ENCODE measurements at places on chromosomes 2 and 18.
A peak's percentile ranks its signal among the peaks of the same experiment; 100 is the strongest.

DNA sequence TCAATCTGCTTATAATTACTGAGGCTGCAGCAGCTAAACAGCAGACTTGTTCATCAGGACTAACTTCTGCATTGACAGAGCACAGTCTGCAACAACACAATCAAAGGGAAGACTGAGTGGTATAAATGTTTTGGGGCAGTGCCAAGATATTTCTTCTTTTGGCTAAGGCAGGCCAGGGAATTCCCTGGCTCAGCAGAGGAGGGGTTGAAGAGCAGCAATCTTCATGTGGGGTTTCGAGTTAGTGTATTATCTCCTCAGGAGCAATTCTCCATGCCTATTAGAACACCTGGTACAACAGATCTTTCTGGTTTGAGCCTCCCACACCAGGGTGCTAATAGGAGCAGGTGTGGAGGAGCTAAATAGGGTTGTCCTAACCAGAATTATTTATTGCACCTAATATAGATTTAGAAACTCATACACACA lies 103.0 kb upstream of the STK17B start:
- DNase-seq, result no peak

GRCh38 chr2:160132761-160133160 lies 67.3 kb downstream of the ITGB6 start:
- no peak for DNase-seq

GRCh38 chr2:156399950-156400705 lies 36.1 kb upstream of the GPD2 start:
- DNase-seq, result peak; percentile 24

GRCh38 chr18:62438018-62438329 lies 84.9 kb upstream of the ZCCHC2 start:
- no peak for DNase-seq

DNA sequence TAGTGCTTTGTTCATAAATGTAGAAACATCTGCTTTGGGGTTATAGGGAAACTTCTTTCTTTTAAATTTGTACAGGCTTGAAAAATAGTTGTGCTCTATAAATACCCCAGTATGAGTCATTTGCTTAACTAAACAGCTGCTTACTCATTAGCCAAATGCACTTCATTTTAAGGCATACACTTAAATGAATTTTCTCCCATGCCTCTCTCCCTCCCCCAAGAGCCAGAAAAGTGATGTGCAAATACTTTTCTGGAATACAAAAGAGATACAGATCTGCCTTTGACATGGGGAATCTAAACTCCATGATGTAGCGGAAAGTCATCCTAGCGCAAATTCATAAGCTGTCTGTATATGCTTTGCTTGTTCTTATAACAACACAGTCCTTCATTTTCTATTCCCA lies 469.4 kb downstream of the DLGAP1 start:
- no peak for DNase-seq

DNA sequence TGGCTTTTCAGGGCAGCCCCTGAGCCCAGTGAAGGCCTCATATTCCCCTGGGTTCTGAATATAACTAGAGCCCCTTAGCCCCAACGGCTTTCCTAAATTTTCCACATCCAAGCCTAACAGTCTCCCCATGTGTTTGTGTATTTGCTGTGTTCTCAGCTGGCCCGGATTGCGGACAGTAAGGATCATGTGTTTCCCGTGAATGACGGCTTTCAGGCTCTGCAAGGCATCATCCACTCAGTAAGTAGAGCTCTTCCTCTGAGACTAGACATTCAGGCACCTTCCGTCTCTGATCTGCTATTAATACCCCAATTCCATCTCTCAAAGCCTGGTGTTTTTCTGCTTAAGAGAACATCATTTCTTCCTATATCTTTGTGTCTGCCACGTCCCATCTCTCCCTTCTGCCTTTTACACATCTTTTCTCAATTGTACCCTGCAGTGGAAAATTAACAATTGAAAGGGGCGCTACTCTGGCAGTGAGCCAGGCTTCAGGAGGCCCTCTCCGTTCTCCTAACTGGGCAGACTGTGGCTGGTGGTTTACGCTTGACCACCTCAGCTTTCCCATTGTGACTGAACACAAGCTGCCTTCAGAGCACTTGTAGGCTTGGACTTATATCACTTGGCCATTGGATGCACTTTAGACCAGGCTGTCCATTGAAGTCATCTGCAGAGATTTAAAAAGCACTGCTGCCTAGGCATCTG lies 64.4 kb downstream of the ANTXR1 start:
- no peak for DNase-seq

GRCh38 chr2:186542002-186542401 lies 47.9 kb upstream of the ITGAV start:
- no peak for DNase-seq

DNA sequence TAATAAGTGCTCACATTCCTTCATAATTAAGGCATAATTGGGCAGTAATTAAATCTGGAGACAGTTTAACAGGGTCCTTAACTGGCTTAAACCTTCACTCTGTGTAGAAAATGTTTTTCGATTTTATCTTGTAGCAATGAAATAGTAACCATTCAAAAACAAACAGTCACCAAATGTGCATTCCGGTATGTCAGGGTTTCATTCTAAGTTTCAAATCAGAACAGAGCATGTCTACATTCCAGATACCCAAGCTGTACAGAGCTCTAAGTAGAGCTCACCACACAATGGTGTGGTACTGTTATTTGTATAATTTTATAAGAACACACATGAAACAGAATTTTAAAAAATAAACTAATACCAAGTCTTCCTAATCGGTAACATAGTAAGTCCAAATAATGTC lies 52.6 kb downstream of the SMAD2 start:
- no peak for DNase-seq

- no peak for DNase-seq
Measured at GRCh38 chr2:107466984-107467773, 359.5 kb upstream of the RGPD4 start.

- no peak for DNase-seq
Measured at GRCh38 chr18:30387401-30387800, 655.1 kb downstream of the DSC3 start.

DNA sequence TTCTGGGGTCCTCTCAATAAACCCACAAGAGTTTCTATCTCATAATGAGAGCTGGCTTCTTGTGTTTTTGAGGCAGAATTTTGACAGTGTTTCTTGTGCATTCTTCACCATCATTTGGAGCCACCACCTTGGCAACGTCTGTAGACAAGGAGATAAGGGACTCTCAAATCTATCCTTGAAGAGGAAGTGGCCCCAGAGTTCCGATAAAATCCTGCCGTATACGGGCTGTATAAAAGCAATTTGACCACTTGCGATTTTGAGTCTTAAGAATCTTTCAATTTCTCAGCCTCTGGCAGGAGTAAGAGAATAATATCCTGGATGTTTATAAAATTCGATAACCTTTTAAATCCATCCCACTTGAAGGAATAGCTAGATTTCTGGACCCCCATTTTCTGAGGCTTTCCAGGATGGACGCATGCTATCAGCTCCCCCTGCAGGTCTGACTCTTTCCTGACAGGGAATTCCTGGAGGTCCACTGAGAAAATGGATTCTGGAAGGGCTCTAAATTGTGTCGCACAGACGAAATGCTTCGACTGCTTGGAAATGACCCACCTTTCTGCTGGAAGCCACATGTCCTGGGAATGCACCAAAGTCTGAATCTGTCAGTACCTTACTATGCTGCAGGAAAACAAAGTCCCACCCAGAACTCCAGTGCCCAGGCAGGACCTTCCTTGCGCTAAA lies 54.1 kb downstream of the E2F6 start:
- no peak for DNase-seq

- DNase-seq, result no peak
Measured at GRCh38 chr2:7265286-7265685, 348.1 kb downstream of the RNF144A start.

DNA sequence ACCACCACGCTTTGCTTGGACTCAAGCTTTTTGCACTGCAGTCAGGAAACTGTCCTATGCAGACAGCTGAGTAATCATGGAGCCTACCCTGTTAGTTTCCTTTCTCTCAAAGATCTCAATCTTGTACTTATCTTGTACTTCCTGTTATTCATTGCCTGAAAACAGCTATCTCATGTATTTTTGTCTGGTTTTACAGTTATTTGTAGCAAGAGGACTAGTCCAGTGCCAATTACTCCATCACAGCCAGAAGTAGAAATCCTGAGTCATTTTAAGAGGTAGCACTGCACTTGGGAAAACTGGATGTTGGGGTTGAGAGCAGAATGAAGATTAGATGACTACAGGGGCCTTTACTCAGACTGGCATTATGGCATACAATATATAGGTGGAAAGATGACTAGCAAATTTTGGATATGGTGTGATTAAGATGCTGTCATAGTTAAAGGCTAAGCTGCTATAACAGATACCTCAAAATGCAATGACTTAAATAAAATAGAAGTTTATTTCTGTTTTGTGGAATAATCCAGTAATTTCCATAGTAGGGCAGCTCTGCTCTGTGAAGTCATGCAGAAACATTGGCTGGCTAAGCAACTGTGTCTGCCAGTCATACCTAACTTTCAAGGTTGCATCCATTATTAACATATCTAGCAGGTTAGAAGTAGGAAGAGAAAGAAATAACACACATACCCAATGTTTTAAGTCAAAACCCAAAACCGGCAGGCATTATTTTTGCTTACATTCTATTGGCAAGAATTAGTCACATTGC lies 21.1 kb upstream of the CHMP3 start:
- DNase-seq, result no peak

- peak; percentile 20 for DNase-seq
Measured at GRCh38 chr18:46481048-46481846, 175.8 kb downstream of the LOXHD1 start.

DNA sequence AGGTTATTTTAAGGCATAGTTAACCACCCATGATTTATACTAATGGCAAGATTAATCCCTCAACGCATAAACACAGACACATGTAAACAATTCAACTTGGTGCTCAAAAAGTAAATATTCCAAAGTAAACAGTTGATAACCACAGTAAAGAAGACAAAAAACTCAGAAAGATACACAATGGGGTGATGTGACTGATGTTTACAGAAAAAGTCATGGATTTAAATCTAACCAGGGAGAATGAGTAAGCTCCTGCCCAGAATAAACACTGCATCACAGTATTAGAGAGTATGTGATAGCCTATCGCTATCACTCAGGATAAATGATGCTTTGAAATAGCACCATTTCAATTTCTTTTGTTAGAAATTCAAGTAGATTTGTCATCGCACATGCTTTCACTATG lies 49.3 kb downstream of the HIBCH start:
- DNase-seq, result no peak

DNA sequence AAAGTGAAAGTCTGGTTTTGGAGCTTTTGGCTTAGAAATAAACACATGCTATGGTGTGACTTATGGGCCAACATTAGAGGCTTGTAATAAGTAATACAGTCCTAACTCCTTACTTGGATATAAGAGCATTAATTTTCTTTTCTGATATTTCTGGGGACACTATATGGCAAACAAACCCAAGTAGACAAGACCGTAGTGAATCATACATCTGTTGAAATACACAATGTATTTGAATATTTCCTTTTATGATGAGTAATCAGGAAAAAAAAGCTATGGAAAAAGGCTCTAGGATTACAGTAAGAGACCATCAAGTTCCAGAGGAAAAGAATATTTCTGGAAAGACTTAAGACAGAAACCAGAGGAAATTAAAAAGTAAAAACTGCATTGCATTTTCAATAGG lies 146.0 kb upstream of the CYP26B1 start:
- no peak for DNase-seq

- no peak for DNase-seq
Measured at GRCh38 chr2:20179755-20180594, 45.0 kb downstream of the SDC1 start.

DNA sequence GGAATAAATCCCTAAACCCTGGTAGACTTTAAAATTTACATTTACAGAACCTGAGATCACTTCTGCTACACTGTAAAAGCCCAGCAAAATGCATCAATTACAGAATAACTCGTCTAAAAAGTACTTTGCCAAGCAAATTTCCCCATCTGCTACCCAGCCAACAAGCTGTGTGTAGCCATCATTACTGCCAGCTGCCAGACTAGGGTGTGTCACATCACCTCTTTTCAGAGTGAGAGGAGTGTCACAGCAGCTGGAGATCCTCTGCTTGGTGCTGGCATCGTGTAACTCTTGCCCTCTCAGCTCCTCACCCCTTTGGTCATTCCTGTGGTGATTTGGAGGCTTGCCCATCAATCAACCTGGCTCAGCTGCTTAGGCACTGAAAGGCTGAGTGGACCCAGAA lies 340.4 kb upstream of the MMADHC start:
- no peak for DNase-seq

GRCh38 chr2:223481486-223481885 lies 120.7 kb downstream of the SCG2 start:
- DNase-seq, result no peak

- DNase-seq, result no peak
Measured at GRCh38 chr2:240799033-240799820, 20.8 kb downstream of the KIF1A start.

DNA sequence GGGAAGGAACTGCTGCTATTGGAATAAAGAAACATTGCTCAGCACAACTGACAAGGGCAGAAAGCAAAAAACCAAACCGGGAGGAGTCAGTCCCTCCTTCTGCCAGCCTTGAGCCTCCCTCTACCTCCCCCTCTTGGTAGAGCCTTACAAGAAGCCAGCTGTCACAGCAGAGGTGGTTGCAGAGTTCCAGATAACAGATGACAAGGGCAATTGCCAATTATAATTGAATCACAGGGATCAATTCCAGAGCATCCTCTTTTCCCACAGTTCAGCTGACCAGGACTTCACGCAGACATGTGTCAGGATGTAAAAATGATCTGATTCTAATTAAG lies 548.2 kb upstream of the LRRTM1 start:
- DNase-seq, result no peak

- peak; percentile 9 for DNase-seq
Measured at GRCh38 chr2:40450066-40450795, 1.7 kb downstream of the SLC8A1 start.

DNA sequence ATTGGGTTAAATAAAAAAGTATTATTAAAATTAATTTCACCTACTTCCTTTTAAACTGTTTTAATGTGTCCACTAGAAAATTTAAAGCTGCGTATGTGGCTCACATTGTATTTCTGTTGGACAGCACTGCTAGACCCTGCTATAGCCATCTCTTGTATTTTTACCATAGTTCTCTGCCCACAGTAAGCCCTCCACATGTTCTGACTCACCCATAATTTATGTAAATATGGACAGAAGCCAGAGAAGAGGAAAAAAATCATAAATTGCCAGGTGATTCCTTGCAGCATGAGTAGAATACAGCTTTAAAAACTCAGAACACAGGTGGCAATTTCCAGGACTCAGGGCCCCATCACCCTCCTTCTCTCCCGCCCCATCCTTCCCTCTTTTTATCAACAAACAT lies 142.4 kb upstream of the MEX3C start:
- DNase-seq, result no peak

DNA sequence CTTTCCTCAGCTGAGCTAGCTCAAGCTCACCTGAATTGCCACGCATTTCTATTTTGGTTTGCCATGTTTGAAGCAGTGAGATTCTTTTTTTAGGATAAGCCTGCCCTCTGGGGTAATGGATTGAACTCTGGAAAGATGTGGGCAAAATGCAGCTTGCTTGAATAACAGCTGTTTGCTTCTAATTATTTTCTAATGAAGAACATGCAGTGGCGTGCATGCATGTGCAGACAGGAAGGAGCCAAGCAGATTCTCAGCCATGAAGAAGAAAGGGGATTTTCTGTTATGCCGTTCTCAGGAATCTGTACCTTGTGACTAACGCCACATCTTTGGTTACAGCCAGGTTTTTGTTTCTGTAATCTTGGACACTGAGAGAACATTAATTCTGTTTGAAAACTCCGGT lies 171.2 kb downstream of the ANTXR1 start:
- no peak for DNase-seq
